ENCODE measurements at places on chromosomes 7 and 10.

DNA sequence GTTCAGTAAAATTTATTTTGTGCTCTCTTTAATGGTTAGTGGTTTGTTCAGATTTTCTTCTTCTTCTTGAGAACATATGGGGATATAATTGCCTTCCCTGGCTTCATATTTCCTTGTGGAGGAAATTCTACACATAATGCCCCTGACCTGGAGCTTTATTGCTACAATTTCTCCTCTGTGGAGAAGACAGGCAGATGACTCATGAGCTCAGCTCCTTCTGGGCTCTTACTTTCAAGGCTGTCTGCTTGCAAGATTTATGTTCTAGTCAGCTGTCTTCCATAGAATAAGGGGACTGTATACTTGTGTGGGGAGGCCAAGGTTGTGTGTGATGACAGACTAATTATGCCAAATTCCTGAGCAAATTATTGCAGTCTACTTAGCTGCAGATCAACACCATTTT is 1.6 kb downstream of the LRRD1 start:
- no peak for DNase-seq

DNA sequence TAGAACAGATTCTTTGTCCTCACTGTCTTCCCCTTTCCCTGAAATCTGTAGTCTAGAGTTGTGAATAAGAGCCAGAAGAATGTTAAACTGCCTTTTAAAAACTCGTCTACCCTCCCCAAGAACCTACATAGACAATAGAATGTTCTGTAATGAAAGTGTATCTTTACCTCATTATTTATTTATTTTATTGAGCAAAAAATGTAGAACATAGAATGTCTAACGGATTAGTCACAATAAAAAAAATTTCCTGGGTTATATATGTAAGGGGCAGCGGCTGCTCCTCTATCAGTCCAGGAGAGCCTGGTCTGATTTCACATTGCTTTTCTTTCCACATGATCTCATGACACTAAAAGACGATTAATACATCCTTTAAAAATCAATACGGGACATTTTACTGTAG is 135.7 kb downstream of the SDK1 start:
- DNase-seq, result no peak

- no peak for DNase-seq
Measured at GRCh38 chr7:136878878-136879277, 10.4 kb downstream of the CHRM2 start.

GRCh38 chr10:72322030-72322279 is 32.8 kb downstream of the DNAJB12 start:
- DNase-seq, result no peak

- no peak for DNase-seq
Measured at GRCh38 chr10:79201706-79202105, 132.9 kb downstream of the ZMIZ1 start.

GRCh38 chr10:73117976-73118743 is 7.9 kb downstream of the NUDT13 start:
- no peak for DNase-seq

GRCh38 chr10:128481152-128481840 is 355.1 kb upstream of the MKI67 start:
- DNase-seq, result no peak

- no peak for DNase-seq
Measured at GRCh38 chr10:88881320-88881719, 1.3 kb downstream of the STAMBPL1 start.

- no peak for DNase-seq
Measured at GRCh38 chr7:93509303-93509702, 65.2 kb downstream of the CALCR start.

GRCh38 chr7:81685270-81685868 is 84.5 kb downstream of the HGF start:
- DNase-seq, result no peak

- DNase-seq, result no peak
Measured at GRCh38 chr10:129004398-129004797, 462.6 kb upstream of the MGMT start.
